AG04450 (cell line): ENCODE measurements at places on chromosomes 13 and 19.

- DNase-seq, result no peak
Observed at GRCh38 chr13:98312606-98313005, 135.5 kb upstream of the RNF113B start.

GRCh38 chr13:31022288-31022895, 89.9 kb downstream of the TEX26 start:
- DNase-seq, result no peak

DNA sequence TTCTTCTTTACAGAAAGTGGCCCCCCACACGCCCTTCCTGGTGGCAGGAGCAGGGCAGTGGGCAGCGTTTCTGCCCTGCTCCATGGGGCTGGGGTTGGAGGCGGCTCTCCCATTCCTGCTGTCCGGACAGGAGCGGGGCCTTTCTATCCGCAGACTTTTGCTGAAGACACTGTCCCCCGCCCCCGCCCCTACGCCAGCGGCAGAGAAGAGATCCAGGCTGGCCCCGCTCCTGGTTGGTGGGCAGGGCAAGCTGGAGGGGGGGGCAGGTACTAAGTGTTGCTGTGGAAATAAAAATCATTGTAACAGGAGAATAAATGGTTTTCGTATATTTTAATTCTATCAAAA, 81.7 kb downstream of the ZNF429 start:
- DNase-seq, result no peak

DNA sequence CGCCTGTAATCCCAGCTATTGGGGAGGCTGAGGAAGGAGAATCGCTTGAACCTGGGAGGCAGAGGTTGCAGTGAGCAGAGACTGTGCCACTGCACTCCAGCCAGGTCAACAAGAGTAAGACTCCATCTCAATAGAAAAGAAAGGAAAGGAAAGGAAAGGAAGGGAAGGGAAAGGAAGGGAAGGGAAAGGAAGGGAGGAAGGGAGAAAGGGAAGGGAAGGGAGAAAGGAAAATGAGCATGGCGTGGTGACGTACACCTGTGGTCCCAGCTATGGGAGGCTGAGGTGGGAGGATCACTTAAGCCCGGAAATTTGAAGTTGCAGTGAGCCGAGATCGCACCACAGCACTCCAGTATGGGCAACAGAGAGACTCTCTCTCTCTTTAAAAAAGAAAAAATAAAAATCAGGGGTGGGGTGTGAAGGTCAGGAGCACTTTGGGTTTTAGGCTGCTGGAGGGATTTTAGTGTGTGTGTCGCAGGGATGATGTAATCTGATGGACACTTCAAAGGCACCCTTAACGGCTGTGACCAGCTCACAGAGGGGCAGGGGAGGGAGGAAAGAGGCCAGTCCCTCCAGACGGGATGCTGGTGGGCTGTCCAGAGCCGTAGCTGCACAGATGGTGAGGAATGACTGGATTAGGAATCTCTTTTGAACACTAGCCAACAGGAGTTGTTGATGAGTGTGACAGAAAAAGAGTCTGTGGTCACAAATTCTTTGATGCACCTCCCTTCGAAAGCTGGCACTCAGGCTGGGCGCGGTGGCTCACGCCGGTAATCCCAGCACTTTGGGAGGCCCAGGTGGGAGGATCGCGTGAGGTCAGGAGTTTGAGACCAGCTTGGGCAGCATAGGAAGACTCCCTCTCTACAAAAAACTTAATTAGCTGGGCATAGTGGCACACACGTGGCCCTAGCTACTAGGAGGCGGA, 27.6 kb downstream of the TMPRSS9 start:
- no peak for DNase-seq

GRCh38 chr13:55155046-55155445, 1985.7 kb upstream of the PRR20A start:
- DNase-seq, result no peak

GRCh38 chr13:65929436-65929835, 1300.7 kb downstream of the PCDH9 start:
- peak; percentile 37 for DNase-seq

DNA sequence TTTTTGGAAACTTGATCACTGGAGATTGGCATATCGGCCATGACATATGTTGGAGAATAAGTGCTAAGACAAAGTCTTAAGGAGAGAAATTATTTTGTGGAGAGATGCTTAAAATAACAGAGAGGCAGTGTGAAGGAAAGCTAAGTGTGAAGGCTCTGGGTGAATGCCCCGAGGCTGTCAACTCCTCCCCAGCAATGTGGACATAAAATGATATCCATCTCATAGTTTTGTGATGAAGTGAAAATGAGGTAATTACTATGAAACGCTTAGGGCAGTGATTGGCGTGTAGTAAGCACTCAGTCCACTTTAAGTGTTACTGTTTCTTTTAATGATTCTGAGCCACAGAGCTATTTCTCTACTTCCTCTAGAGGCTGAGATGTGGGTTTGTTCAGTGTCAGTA, 195.8 kb upstream of the KLF12 start:
- no peak for DNase-seq

DNA sequence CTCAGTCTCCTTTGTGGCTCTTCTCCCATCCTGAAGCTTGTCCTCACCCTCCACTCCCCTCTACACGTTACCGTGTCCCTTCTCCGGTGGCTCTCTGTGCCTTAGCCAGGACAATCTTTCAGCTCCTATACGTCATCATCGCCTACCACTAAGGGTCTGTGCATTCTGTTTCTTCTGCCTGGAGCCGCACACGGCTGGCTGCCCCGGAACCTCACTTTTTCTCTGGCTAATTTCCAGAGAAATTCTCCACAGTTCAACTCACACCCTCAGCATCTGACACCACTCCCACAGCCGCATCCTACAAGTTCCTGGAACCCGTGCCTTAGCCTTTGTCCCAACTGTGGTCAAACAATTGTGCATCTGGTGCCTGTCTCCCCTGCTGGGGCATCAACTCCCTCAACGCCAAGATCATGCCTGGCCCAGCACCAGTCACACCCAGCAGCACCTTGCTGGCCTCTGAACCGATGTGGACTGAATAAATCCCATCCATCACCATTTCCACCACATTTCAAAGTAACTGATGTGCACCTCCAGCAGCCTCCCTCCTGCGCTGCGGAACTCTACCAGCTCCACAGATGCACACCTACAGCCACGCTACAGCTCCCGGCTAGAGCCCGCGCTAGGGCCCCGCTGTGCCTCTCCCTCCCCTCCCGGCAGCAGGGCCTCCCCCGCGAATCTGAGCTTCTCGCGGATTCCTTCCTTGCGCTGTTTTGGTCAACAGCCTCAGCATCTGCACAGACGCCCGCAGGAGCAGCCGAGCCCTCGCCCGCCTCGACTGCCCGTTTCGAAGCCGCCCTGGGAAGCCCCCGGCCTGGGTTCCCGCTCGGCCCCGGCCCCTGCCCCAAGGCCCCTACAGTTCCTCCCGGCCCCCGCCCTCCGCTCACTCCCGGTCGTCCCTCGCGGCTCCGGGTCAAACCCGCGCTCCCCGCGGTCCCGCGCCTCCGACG, 689 bp downstream of the DCUN1D2 start:
- DNase-seq, result no peak

DNA sequence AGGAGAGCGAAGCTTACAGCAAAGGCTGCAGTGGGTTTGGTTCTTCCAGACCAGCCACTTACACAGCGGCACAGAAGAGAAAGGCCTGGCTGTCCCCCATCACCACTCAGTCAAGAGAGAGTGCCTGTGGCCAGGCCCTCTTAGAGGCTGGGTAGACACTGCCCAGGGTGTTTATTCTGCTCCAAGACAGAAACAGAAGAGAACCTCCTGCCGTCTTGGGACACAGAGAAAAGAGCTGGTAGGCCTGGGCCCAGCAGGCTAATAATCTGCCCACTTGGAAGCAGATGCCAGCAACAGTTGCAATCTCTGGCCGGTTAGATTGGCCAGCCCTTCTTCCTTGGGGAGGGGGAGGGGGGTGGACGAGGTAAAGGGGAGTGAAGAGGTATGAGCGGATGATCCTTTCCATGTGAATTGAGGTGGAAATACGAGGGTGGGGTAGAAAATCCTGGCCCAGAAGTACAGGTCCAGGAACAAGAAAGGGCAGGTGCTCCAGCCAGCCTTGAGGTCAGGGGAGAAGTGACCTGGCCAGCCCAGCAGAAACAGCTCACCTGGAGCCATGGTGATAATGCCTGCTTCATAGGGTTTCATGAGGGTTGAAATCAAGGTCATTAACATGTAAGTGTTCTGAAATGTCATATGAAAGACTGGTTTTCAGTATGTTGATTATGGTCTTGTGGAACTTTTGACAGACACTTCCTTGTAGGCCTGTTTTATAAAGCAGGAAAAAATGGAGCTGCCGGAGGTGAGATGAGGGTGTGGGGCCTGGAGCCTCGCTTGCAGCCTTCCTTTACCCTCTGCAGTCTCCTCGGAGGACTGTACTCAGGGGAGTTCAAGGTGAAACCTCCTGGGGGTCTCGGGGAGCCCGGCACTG, 116.9 kb downstream of the SIPA1L3 start:
- no peak for DNase-seq

DNA sequence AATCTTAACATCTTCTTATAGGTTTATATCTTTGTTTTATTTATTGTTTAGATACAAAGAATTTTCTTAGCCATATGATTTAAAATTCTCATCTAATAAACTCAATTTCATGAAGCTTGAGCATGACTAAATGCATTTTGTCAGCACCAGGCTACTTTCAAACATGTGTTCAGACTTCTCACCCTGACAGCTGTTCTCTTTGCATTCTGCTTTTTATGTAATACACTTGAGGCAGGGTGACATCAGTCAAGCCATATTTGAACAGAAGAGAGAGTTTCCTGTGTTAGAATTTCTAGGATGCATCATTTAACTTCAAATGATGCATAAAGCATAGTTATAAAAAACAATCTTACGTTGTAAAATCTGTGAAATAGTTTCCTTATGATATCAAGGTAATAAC, 1295.1 kb upstream of the PCDH20 start:
- no peak for DNase-seq

DNA sequence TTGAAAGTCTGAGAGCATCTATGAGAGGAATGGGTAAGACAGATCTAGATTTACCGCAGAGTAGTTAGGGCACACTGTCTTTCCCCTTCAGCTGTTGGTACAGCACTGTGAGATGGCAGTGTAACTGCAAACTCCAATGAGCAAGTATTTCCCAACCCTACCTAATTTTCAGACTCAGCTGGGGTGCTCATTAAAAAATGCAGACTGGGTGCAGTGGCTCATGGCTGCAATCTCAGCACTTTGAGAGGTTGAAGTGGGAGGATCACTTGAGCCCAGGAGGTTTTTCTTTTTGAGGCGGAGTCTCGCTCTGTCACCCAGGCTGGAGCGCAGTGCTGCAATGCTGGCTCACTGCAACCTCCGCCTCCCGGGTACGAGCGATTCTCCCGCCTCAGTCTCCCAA, 12.6 kb downstream of the QPCTL start:
- no peak for DNase-seq

DNA sequence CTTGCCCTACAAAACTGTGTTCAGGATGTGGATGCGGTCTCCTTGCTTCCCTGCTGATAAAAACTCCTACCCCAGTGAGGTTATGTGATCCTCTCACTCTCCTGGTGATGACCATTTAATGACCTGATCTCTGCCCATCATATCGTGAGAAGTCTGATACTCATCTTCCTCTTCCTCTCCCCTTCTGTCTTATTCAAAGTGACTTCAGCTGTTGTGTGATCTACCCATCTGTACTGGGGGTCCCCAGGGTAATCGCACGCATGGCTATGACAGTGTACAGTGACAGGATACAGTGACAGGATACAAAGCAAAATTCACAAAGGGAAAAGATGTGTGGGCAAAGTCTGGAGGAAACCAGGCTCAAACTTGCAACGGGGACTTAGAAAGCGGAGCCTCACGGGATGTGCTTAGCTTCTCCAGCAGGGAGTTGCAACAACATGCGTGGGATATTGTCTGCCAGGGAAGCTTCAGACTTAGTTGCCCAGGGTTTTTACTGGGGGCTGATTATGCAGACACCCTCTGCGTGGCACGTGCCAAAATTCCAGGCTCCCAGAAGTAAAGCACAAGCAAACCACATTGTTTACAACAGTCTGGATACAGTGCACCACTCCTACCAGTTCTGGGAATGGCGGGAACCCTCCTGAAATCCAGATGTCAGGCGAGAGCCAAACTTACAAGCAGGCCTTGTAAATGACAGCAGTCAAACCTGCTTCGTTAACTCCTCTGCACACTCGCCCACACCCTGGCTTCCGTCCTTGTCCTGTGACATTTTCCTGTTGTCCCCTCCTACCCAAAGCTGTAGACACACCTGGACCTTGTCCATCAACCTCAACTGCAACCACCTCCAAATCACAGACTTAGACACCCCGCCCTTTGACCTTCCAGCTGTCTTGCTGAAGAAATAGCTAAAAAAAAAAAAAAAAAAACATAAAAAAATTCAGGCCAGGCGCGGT, 18.0 kb upstream of the GARRE1 start:
- peak; percentile 69 for DNase-seq

GRCh38 chr19:56942756-56943155, 102.2 kb upstream of the PEG3 start:
- no peak for DNase-seq

DNA sequence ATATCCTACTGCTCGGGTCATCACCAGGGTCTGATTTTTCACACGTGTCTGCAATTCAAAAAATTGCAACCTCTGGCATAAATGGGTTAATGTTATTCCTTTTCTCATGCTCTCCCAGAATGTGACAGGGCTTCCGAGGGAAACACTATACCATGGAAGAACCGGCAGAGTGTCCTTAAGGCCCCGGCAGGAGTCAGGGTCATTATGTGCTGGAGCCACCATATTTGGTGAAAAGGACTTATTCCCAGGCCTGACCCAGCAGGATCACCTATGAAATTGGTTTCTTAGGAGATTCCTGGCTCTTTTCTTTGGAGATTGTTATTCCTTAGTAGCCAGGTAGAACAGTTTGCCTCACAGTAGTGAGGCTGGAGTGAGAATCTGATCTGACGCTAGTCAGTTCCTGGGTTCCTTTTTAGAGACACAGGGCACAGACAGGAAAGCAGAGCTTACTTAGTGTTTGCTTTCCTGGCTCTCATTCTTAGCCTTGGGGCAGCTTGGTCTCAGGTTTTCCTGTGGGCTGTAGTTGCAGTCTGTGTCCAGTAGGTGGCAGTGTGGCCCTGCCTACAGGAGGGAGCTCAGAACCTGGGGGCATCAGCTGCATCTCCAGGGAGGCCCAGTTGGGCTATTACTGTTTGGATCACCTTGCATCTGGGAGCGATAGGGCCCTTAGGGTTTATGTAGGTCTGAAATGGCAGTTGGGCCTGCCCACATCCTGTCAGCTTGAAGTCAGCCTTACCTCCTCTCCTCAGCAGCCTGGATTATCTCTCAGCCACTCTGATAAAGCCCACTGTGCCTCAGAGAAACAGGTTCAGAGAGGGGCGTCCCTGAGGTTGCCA, 12.4 kb downstream of the SNRNP70 start:
- peak; percentile 53 for DNase-seq
